ENCODE measurements at places on chromosomes 6 and 20.

GRCh38 chr6:15608396-15608795 lies 54.4 kb downstream of the DTNBP1 start:
- DNase-seq, result no peak

- no peak for DNase-seq
These were observed 110.3 kb upstream of the TNFAIP3 start for GRCh38 chr6:137756788-137757187.

DNA sequence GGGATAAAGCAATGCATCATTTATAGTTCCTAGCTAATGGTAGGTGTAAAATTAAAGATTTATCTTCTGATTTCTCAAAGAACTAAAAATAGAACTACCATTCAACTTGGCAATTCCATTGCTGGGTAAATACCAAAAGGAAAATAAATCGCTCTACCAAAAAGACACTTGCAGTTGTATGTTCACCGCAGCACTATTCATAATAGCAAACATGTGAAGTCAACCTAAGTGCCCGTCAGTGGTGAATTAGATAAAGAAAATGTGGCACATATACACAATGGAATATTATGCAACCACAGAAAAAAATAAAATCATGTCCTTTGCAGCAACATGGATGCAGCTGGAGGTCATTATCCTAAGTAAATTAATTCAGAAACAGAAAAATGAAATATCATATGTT lies 279.8 kb upstream of the PRND start:
- DNase-seq, result no peak

- DNase-seq, result no peak
These were observed 4.3 kb upstream of the DYNLRB1 start for GRCh38 chr20:34511891-34512265.

- DNase-seq, result no peak
These were observed 336.7 kb downstream of the GJA1 start for GRCh38 chr6:121771937-121772720.

- DNase-seq, result no peak
These were observed 18.1 kb upstream of the NOL7 start for GRCh38 chr6:13597073-13597472.

GRCh38 chr6:168938546-168938945 lies 315.1 kb downstream of the THBS2 start:
- no peak for DNase-seq

GRCh38 chr6:25369036-25369432 lies 89.9 kb downstream of the CARMIL1 start:
- no peak for DNase-seq

- no peak for DNase-seq
These were observed 292.7 kb downstream of the TAF4 start for GRCh38 chr20:61772828-61773631.

DNA sequence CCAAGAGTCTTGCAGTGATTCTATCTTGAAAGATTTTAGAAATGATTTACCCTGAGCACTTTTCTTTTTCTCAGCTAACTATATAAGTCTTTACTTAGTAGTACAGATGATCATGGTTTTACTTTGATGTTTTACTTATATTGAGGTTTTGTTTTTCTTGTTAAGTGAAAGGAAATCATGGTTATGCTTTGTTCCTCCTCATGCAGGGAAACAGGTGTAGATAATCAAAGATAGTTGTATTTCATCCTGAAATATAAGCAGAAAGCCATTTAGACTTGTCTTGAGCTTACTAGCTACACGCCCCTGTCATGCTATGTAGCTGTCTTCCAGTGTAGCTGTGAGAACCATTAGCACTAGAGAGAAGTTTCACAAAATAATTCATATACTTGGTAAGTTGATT lies 113.9 kb downstream of the HIVEP1 start:
- DNase-seq, result no peak

- no peak for DNase-seq
These were observed 289.5 kb downstream of the ESR1 start for GRCh38 chr6:152096863-152097496.

- no peak for DNase-seq
These were observed 392.6 kb upstream of the MARCKS start for GRCh38 chr6:113464536-113464935.

- no peak for DNase-seq
These were observed 223.0 kb upstream of the SYNCRIP start for GRCh38 chr6:85865420-85866369.

DNA sequence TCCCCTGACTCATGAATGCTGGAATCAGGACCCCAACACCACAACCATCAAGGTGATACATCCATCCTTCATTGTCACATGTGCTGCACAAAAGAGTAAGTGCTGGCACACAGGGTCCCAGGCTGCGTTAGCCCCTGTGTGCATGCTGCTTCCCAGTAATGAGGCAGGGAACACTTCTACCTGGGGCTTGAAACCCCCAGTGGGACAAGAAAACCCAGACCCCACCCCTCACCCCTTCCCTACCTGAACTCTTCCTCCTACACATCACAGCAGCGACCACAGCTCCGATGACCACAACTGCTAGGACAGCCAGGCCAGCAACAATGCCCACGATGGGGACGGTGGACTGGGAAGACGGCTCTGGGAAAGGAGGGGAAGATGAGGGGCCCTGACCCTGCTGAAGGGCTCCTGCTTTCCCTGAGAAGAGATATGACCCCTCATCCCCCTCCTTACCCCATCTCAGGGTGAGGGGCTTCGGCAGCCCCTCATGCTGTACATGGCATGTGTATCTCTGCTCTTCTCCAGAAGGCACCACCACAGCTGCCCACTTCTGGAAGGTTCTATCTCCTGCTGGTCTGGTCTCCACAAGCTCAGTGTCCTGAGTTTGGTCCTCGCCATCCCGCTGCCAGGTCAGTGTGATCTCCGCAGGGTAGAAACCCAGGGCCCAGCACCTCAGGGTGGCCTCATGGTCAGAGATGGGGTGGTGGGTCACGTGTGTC lies 2.0 kb downstream of the HLA-B start:
- peak; percentile 49 for DNase-seq

GRCh38 chr6:107179004-107179403 lies 63.7 kb upstream of the BEND3 start:
- DNase-seq, result no peak

- no peak for DNase-seq
These were observed 85.4 kb upstream of the GPR6 start for GRCh38 chr6:109892451-109893435.

DNA sequence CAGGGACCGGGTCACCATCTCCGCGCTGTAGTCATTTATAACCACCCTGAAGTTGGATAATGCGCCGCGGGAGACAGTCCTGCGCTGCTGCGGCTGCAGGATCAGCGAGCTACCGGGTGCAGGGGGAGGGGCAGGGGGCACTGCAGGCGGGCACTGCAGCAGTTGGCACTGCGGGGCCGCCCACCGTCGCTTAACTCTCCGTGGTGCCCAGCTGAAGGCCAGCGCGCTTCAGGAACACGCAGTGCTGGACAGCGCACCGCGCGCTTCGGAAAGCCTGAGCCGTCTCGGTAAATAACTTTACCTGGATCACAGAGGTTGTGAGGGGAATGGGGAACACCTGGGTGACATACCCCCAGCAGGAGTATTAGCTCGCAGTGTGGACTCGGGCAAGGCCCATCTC lies 12.4 kb upstream of the LRFN2 start:
- DNase-seq, result no peak

DNA sequence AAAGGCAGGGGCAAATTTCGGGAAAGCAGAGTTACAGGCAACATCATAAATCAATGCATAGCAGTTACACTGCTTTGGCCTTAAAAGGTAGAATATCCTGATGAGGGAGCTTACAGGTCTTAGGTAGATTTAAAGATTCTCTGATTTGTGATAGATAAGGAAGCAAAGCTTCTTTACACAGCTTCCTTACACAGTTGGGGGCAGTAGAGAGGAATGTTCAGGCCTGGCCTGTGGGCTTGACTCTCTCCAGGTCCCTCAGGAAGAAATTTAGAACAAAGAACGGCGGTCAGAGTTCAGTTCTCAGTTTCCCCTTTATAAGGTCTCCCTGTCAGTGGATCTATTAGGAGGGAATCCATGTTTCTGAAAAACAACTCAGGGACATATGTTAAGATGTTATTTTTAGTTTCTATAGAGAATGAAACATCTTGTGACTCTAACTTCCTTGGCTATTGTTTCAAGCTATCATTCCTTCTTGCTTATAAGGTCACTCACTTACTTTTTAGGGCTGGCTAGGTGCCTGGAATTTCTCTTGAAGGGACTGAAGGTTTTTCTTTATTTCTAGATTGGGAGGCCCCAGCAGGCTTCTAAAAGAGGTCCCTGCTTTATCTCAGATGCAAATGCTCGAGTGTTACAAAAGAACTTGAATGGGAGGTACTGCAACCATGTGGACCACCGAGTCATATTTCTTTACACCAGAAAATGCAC lies 11.8 kb downstream of the HLA-B start:
- no peak for DNase-seq

DNA sequence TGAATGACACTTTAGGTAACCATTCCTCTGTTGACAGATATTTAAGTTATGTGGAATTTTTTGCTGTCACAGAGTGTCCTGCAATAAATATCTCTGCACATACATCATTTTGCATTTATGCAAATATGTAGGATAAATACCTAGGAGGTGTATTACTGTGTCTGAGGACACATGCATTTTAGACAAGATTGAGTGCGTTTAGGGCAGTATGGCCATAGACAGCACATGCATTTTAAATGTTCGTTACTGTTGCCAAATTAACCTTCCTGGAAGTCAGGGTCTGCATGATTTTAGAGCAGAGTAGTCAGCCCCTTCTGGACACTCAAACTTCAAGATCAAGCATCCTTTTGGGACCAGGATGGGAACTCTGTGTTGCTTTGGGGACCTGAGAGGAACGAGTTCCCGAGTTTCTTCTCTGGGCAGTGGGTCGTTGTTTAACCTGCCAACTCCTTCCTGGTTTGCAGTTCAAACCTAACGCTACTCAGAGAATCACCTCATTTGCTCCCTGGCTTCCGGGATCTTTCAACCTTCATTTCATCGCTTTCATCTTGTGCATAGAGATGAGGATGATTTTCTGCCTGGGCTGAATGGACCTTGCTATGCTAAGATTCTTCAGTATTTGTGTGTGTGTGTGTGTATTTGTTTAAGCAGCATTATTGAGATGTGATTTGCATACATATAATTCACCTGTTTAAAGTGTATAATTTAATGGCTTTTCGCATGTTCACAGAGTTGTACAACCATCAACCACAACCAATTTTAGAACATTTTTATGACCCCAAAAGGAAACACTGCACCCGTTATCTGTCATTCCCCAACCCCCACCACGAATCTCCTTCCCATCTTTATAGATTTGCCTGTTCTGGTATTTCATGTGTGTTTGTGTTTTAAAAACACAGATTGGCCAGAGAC lies 9.8 kb downstream of the BCAS4 start:
- DNase-seq, result no peak

GRCh38 chr6:139690007-139690406 lies 315.6 kb upstream of the CITED2 start:
- DNase-seq, result no peak

DNA sequence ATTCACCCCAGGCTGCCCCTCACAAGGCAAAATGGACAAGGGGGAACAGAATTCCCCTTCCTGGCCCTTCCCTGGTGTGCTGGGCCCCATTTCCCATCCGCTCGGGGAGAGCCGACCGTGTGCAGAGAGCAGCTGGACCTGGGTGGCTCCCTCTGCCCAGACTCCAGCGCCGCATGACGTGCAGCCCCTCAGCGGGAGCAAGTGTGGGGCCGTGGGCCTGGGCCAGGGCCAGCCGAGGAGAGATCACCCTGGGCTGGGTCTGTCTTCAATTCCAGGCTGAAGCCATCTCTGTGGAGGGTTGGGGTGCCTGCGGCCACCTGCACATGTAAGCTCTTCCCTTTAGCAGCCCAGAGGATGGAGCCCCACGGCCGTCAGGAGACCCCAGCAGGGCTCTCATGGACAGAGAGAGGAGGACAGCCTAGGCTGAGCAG lies 241.8 kb downstream of the TTLL2 start:
- no peak for DNase-seq

DNA sequence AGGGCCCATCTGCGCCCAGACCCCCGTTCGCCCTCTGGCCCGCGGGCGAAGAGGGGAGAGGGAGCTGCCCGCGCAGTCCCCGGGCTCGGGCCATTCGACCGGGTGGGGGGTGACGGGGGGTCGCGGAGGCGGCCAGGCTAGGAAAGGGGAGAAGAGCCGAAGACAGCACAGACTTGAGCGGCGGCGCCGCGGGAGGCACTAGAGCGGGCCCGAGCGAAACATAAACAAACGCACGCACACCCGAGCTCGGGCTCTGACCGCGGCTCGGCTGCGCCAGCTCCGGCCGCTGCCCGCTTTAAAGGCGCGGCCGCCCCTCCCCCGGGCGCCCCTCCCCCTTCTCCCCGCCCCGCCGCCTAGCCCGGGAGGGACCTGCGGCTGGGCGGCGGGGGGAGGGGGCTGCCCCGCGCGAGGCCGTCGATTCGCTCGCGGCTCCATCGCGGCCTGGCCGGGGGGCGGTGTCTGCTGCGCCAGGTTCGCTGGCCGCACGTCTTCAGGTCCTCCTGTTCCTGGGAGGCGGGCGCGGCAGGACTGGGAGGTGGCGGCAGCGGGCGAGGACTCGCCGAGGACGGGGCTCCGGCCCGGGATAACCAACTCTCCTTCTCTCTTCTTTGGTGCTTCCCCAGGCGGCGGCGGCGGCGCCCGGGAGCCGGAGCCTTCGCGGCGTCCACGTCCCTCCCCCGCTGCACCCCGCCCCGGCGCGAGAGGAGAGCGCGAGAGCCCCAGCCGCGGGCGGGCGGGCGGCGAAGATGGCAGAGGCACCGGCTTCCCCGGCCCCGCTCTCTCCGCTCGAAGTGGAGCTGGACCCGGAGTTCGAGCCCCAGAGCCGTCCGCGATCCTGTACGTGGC lies at the start of gene FOXO3:
Gene FOXO3 (plus strand): TSS at position 455 of the 846 bp plus-strand sequence. CDS start 292 bp downstream, at position 747.
- DNase-seq, result peak; percentile 82

- no peak for DNase-seq
These were observed 10.9 kb downstream of the SLC32A1 start for GRCh38 chr20:38735172-38735571.

DNA sequence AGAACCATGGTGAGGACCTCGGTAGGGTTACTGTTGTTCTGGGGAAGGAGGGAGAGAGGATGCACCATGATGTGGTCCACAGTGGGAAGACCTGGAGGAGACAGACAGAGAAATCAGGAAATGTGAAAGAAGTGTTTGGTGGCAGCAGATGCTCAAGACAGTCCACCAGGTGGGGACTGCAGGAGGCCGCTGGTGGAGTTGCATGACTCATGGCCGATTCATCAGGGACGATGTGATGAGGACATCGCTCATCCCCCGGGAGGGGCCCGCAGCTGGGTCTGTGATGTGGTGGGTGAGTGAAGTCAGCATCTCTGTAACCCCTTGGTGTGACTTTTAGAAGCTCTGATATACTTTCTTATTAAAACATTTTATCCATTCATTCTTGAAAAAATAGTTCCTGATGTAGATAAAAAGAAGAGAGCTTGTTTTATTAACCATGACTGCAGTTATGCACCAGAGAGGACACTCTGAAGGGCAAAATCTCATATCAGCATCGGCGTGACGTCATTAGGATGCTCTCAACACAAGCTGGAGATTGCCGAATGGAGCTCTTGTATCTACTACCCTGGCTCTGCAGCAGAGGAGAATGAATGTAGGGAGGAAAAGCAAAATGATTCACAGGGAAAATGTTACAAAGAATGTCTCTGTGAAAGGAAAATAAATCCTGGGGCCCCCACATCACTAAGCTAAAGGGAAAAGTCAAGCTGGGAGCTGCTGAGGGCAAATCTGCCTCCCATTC lies 71.2 kb downstream of the RAMACL start:
- DNase-seq, result no peak
